ENCODE measurements at places on chromosomes 11 and 22. TPM values are rescaled to one million over a fixed set of nuclear protein-coding genes. Genes with fewer than 3 reads are reported as not detected.

DNA sequence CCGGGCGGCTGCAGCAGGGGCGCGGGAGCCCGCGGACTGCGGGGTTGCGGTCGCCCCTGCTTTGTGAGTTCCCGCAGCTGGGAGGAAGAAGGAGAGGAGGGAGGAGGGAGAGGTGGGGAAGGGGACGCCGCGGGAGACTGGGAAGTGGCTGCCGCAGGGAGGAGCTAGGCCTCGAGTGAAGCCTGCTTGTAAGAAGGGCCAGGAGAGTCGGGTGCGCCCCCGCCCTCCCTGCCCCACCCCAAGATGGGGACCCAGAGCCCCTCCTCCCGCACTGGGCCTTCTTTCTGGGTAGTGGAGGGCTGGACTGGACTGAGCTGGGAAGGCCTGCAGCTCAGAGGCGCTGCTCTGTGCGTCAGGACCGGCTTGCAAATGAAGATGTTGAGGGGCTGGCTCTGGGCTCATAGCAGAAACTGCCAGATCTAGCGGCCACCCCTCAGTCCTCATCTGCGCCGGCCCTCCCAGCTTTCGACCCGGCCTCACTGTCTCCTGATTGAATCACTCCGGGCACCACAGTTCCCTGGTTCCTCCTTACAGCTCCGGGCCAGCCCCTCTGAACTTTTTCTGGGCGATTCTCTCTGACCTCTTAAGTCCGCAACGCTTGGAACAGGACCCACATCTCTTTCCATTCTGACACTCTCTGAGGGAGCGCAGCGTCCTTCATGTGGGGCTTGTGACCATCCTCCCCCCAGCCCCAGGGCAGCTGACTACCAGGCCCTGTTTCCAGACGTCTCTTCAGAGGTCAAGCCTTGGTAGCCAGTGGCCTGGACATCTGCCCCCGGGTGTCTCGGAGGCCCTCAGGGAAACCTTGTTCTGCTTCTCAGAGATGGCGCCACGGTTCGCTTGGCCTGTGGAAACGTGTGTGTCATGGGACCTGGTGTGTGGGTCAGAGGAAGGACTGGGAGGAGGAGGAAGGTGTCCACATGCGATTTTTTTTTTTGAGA is 21.9 kb downstream of the SERPINH1 start:
- H3K4me1 ChIP-seq: peaks cover 2% of the 10 kb centered on the region
- peak overlapping the region; percentile 29 for H3K4me3 ChIP-seq
- no peaks in the 10 kb centered on the region for H3K36me3 ChIP-seq
- H3K27me3 ChIP-seq: no peaks in the 10 kb centered on the region
- H3K27ac ChIP-seq: peak overlapping the region; percentile 87

DNA sequence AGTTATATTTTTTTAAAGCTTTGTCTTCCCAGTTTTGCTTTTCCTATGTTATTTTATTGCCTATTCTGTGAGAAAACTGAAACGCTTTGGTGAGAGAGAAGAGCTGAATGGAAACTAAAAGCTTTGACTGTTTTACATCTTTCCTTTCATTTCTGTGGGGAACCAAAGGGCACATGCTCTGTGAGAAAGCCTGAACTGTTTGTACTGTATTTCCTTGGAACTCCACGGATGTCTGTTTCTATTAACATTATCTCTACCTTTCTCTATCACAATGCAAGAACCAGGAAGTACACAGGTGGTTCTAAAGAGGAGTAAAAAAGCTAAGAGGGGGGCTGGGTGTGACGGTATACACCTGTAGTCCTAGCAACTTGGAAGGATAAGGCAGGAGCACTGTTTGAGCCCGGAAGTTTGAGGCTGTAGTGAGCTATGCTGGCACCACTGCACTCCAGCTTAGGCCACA is 43.8 kb downstream of the CELF1 start:
- no peaks in the 10 kb centered on the region for H3K36me3 ChIP-seq
- H3K4me1 ChIP-seq: peaks cover 27% of the 10 kb centered on the region
- H3K4me3 ChIP-seq: no peak overlapping the region
- H3K27ac ChIP-seq: peak overlapping the region; percentile 17
- no peaks in the 10 kb centered on the region for H3K27me3 ChIP-seq

GRCh38 chr22:32917577-32918354 is 116.3 kb downstream of the TIMP3 start:
- no peaks in the 10 kb centered on the region for H3K36me3 ChIP-seq
- H3K4me1 ChIP-seq: no peaks in the 10 kb centered on the region
- no peaks in the 10 kb centered on the region for H3K27me3 ChIP-seq
- no peak overlapping the region for H3K27ac ChIP-seq
- no peak overlapping the region for H3K4me3 ChIP-seq

- no peak for DNase-seq
- H3K4me3 ChIP-seq: no peak overlapping the region
- no peaks in the 10 kb centered on the region for H3K27me3 ChIP-seq
- H3K36me3 ChIP-seq: no peaks in the 10 kb centered on the region
- no peak overlapping the region for H3K27ac ChIP-seq
Observed at GRCh38 chr11:66264914-66265313, 3.5 kb upstream of the RAB1B start.

DNA sequence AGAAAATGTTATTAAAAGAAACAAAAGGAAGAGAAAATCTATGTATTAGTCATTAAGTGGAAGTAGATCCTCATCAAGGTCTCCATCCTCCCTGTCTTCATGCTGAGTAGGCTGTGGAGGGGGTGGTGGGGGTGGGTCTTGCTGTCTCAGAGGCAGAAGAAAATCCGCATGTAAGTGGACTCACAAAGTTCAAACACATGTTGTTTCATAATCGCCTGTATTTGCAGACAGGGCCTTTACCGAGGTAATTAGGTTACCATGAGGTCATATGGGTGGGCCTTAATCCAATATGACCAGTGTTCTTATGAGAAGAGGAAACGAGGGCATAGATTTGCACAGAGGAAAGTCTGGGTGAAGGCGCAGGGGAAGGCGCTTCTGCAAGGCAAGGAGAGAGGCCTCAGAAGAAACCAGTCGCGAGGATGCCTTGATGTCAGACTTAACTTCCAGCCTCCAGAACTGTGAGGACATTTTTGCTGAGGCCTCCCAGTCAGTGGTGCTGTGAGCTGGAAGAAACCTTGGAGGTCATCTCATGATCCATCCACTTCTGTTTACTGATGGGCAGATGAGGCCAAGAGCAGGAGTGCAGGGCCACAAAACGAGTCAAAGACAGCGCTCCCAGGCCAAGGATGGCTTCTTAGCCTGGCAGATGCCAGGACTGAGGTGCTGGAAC is 49.3 kb upstream of the THY1 start:
- H3K4me3 ChIP-seq: no peak overlapping the region
- no peak for DNase-seq
- no peak overlapping the region for H3K27ac ChIP-seq
- H3K4me1 ChIP-seq: no peaks in the 10 kb centered on the region
- H3K27me3 ChIP-seq: no peaks in the 10 kb centered on the region

- no peaks in the 10 kb centered on the region for H3K4me1 ChIP-seq
- no peaks in the 10 kb centered on the region for H3K36me3 ChIP-seq
- no peak for DNase-seq
- H3K4me3 ChIP-seq: no peak overlapping the region
Observed at GRCh38 chr11:98110030-98110429, 910.7 kb upstream of the CNTN5 start.

DNA sequence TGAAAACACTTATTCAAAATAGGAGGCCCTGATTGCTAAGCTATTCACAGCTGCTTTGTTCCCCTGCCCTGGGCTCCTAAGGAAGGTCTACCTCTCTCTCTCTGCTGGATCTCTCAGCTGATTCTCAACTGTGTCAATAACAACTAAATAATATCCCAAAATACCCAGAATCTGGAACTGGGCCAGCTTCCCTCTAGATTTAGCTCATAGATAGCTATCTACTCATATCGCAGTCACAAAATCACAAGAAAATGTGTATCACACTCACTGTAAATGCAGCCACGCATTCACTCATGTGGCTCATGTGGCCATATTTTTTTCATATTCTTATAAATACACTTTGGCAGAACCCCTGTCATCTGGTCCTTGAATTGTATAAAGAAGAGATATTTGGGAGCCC is 555.1 kb downstream of the OPCML start:
- no peak overlapping the region for H3K27ac ChIP-seq
- no peaks in the 10 kb centered on the region for H3K27me3 ChIP-seq
- no peaks in the 10 kb centered on the region for H3K36me3 ChIP-seq

GRCh38 chr11:116890193-116890592 is 52.8 kb upstream of the APOA1 start:
- no peak for DNase-seq
- no peaks in the 10 kb centered on the region for H3K27me3 ChIP-seq
- no peak overlapping the region for H3K27ac ChIP-seq
- no peak overlapping the region for H3K4me3 ChIP-seq

GRCh38 chr22:36942556-36942955 is 29.1 kb downstream of the CSF2RB start:
- DNase-seq: no peak
- H3K27me3 ChIP-seq: no peaks in the 10 kb centered on the region
- H3K36me3 ChIP-seq: no peaks in the 10 kb centered on the region
- no peaks in the 10 kb centered on the region for H3K4me1 ChIP-seq
- no peak overlapping the region for H3K27ac ChIP-seq

DNA sequence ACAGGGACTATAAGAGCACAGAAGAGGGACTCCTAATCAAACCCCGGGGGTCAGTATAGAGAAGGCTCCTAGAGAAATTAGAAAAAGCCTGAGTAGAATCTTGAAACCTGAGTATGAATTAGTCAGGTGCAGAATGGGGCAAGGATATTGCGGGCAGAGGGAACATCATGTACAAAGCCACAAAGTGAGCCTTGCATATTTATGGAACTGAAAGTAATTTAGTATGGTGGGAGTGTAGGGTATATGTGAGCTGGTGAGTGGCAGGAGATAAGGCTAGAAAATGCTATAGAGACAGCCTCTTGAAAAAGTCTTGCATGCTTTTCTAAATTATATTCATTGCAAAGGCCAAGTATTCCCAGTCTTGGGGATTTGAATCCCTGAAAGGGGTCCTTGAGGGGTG is 93.7 kb downstream of the STIM1 start:
- no peak for DNase-seq
- no peaks in the 10 kb centered on the region for H3K27me3 ChIP-seq
- no peak overlapping the region for H3K4me3 ChIP-seq
- H3K4me1 ChIP-seq: peaks cover 4% of the 10 kb centered on the region
- H3K27ac ChIP-seq: peak overlapping the region; percentile 7

DNA sequence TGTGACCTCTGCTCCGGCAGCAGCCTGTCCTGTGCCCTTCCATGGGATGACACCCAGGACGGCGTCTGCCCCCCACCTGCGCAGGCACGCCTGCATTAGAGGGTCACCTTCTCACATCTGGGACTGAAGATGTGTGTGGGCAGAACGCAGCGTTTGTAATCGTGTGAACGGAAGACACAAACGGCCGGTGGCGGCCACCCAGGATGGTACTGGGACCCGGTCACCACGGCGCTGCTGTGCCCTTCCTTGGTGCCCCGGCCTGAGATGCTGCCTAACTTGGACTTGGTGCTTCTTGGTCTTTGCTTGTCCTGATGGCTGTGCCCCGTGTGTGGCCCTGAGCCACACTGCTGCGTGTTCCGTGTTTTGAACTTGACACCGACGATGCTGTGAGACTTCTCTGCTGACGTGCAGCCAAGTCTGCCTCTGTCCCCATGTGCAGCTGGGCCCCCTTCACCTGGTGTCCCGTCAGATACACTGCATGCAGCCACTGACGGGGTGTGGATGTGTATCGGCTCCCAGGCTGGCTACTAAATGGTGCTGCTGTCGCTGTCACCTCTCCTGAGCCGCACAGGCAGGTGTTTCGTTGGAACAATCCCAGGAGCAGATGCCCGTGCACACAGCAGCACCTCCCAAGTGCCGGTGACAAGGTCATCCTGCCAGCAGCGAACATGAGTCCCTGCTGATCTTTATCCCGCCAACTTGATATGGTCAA is 21.4 kb downstream of the YPEL1 start:
- H3K27me3 ChIP-seq: no peaks in the 10 kb centered on the region
- no peaks in the 10 kb centered on the region for H3K4me1 ChIP-seq
- no peak overlapping the region for H3K4me3 ChIP-seq
- H3K36me3 ChIP-seq: no peaks in the 10 kb centered on the region
- peak; percentile 48 for DNase-seq

DNA sequence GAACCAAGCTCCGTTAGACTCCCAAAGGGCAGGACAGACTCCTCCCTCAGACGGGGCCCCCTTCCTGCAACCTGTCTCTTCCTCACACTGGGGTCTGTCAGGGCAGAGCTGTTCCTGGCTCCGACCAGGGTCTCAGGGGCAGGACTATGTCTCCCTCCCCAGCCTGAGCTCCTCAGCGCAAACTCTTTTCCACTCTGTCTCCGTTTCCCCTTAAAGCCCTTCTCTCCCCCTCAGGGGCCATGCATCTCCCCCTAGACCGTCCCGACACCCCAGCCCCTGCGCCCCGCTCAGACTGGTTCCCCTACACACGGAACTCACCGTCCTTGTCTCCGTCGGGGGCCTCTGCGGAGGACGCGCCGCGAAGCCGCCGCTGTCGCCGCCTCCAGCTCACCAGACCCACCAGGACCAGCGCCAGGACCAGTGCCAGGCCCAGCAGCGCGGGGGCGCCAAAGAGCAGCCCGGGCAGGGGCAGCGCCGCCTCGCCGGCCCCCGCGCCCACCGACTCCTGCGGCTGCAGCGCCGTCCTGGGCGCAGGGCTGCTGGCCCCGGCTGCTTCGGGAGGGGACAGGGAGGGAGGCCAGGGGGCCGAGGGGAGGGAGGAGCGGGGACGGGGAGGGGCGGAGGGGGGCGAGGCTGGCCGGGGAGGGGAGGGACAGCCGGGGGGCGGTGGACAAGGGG is 684 bp downstream of the TNFRSF13C start:
- no peaks in the 10 kb centered on the region for H3K27me3 ChIP-seq
- H3K4me1 ChIP-seq: no peaks in the 10 kb centered on the region
- H3K27ac ChIP-seq: no peak overlapping the region
- no peaks in the 10 kb centered on the region for H3K36me3 ChIP-seq
- H3K4me3 ChIP-seq: peak overlapping the region; percentile 46

DNA sequence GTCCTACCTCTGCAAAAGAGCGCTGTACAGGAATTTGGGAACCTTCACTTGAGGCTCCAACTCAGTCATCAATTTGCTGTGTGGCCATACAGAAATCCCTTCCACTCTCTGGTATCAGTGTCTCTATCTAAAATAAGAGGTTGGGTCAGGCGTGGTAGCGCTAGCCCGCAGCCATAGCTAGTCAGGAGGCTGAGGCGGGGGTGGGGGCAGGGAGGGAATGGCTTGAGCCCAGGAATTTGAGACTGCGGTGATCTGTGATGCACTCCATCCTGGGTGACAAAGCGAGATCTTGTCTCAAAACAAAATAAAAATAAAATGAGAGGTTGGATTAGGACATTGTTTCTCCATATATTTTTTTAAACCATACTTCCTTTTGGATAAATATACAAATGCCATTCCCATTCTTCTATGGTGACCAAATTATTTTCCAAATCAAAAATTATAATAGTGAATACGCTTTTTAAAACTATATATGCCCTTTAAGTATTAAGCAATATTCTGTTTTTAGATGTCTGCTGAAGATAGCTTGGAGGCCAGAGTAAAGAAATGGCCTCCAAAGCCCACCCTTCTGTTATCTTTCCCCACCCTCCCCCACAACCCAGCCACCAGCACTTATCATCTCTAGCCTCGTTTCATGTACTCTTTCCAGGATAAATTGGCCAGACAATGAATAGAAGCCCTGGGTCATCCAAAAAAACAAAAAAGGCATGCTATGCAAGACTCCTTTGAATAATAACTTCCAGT is 87.2 kb downstream of the PLEKHA7 start:
- no peak overlapping the region for H3K27ac ChIP-seq

CELSR1 gene
- 6.2 TPM for total RNA-seq

MS4A7 gene
- total RNA-seq: 15.8 TPM

TBX10 gene
- 0.37 TPM for total RNA-seq
